ENCODE measurements at places on chromosomes 16 and 17.

GRCh38 chr16:17224879-17225281, 245.9 kb downstream of the XYLT1 start:
- peak; percentile 27 for DNase-seq

DNA sequence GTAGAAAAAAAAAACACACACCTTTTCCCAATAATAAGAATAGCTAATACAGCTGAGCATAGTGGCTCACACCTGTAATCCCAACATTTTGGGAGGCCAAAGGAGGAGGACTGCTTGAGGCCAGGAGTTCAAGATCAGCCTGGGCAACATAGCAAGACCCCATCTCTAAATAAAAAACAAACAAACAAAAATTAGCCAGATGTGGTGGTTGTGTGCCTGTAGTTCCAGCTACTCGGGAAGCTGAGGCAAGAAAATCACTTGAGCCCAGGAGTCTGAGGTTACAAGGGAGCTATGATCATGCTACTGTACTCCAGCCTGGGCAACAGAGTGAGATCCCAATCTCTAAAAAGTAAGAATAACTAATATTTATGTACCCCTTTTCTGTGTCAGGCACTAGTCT, 42.8 kb upstream of the GFOD2 start:
- DNase-seq = no peak

DNA sequence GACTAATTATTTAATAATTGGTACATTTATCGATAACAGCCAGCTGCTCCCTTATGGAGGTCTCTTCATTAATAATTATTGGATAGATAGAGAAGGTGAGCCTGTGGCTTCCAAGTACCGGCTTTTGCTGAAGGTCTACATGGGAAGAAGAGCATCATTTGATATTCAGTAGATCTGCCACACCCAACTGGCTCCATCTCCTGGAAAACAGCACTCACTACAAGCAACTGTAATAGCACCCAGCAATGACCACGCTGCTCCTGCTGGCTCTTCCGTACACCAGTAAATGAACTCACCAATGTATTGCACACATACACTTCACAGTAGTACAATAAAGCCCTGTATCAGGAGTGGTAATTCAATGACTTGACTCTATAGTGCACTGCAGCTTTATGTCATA, 19.5 kb downstream of the MARVELD3 start:
- no peak for DNase-seq

- no peak for DNase-seq
These were observed 62.2 kb downstream of the DHRS7C start for GRCh38 chr17:9729034-9729650.

DNA sequence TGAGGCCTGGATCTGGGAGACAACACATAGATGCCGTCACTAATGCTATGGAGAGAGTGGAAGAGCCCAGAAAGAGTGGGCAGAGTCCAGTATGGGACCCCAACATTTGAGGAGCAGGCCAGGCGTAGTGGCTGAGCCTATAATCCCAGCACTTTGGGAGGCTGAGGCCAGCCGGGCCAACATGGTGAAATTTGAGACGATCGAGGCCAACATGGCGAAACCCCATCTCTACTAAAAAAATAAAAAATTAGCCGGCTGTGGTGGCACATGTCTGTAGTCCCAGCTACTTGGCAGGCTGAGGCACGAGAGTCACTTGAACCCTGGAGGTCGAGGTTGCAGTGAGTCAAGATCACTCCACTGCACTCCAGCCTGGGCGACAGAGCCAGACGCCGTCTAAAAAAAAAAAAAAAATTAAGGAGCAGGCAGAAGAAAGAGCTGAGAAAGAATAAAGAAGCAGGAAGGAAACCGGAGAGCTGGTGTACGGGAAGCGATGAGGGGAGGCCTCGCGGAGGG, 6.0 kb upstream of the DNAI2 start:
- DNase-seq = no peak

DNA sequence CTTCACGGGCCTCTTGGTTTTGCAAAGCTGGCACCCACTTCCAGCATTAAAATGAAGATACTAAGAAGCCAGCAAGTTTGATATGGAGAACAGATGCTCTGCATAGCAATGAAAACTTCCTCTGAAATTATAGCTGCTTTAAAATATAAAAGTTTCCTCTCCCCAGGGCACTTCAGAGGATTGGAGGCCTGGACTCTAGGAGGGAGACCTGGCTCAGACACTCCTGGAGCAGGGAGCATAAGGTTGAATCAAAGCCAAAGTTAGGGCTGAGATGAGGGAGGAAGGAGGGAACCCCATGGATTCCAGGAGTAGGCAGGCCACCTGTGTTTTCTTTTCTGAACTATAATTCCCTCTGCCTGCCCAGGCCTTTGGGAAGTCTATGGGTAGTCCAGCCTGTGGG, 176.0 kb upstream of the RPL38 start:
- no peak for DNase-seq

DNA sequence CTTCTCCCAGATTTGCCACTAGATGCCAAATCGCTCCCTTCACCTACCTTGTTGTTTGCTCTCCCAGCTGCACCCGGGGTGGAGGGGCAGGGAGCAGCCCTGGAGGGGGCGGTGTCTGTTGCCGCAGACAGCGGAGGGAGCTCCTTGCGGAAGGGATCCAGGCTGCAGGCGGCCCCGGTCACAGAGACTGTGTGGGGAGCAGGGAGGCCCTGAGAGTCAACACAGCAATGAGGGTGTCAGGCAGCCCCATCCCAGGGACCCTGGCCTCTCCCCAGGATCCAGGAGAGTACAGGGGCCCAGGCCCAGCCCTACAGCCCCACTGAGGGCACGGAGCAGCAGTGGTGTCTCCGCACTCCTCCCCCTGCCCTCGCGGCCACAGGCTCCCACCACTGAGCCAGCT, 50.5 kb upstream of the CHMP6 start:
- DNase-seq = no peak

DNA sequence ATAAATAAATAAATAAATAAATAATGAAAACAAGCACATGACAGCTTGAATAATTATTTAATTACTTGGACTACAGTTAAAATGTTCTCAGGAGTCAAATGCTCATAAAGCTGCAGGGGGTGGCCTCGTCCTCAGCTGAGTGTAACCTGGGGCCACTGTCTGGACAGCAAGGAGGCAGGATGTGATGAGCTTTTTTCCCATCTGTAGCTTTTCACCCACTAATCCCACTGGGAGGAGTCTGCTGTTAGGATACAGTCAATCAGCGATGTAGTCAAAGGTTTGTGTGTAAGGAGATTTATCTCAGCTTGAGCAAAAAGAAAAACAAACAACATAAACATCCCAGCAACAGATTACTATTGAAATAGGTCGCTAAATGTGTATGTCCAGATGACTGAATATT, 22.5 kb downstream of the ZCCHC14 start:
- no peak for DNase-seq

- no peak for DNase-seq
These were observed 113.4 kb upstream of the CDH8 start for GRCh38 chr16:62149631-62150030.

- DNase-seq = no peak
These were observed 2.2 kb downstream of the MYO19 start for GRCh38 chr17:36532435-36532975.

DNA sequence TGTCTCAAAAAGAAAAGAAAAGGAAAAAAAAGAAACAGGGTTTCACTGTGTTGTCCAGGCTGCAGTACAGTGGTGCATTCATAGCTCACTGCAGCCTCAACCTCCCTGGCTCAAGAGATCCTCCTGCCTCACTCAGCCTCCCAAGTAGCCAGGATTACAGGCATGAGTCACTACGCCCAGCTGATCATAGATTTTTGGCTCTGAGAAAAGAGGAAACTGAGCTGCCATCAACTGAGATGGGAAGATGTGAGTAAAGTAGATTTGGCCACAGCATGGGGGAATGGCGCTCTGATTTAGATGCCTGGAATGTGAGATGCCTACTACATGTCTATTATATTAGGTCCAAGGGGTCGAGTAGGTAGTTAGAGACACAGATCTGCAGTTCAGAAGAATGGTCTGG, 5.9 kb upstream of the NAGS start:
- no peak for DNase-seq

DNA sequence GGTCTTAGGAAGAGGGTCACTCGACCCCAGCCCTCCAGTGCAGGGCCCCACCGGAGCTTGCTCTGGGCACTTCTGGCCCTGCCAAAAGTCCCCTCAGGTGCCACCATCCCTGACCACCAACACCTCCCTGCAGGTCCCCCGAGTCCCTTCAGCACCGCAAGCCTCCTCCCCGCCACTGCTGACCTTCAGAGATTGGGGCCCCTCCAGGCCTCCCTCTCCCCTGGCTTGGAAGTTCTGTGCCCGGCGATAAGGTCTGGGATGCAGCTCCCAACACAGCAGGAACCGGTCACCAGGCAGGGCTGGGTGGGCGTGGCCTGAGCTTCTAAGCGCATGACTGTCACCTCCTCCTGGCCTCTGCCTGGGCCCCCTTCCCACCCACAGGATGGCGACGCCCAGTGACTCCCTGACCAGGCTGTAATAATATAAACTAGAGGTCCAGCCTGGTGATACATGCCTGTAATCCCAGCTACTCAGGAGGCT, 11.2 kb downstream of the PIEZO1 start:
- DNase-seq = no peak

- DNase-seq = peak; percentile 3
These were observed 11.4 kb downstream of the MTSS2 start for GRCh38 chr16:70674221-70675014.

- no peak for DNase-seq
These were observed 368.0 kb upstream of the RBFOX1 start for GRCh38 chr16:6964679-6965078.

DNA sequence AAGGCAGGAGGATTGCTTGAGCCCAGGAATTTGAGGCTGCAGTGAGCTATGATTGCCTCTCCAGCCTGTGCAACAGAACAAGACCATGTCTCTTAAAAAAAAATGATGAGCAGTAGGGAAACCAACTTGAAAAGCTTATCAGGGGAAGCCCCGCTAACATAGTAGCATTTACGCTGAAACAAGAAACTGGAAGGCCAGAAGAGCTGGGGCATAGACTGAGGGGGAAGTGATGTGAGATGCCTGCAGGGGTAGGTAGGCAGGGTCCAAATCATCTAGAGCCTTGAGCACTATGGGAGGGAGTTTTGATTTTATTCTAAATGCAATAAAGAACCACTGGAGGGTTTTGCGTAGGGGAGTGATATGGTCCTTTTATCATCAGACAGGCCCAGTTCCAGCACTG, 139.3 kb downstream of the CYB561 start:
- no peak for DNase-seq

GRCh38 chr16:23651943-23652468, 10.7 kb downstream of the DCTN5 start:
- DNase-seq = peak; percentile 34

GRCh38 chr16:56199164-56199563, 7.9 kb downstream of the GNAO1 start:
- peak; percentile 49 for DNase-seq

- no peak for DNase-seq
These were observed 13.4 kb upstream of the TAC4 start for GRCh38 chr17:49861150-49861884.

GRCh38 chr16:64398793-64399192, 723.1 kb downstream of the CDH11 start:
- DNase-seq = no peak

Data from GM06990 (cell line).